Left lung (tissue), 14 donors: ENCODE measurements at places on chromosomes 16 and 17. TPM values are rescaled to one million over a fixed set of nuclear protein-coding genes. Genes with fewer than 3 reads are reported as not detected.

DNA sequence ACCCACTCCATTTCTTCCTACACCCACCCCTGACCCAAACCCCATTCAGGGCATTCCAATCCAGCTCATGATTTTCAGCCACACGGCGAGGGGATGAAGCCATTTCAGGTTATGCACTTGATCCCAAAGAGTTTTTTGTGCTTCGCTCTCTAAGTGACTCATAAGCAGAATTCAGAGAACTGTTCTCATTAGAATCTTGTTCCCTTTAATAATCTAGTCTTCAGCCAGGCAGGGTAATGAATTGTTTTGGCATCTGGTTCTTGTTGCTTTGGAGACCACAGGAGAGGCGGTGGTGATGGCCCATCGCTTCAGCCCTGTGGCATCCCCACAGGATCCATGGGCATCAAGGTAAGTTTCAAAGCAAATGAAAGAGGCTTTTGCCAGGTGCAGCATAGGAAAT is 4.8 kb upstream of the KRT31 start:
- no peak for DNase-seq

The ITGAD gene
- total RNA-seq = 0.35 TPM

The CTRL gene
- not detected for total RNA-seq

The FOXJ1 gene
- total RNA-seq = 7.7 TPM

GRCh38 chr16:63447121-63447520 is 1410.9 kb upstream of the CDH8 start:
- no peak for DNase-seq
